ENCODE measurements at places on chromosomes 13 and 19.

DNA sequence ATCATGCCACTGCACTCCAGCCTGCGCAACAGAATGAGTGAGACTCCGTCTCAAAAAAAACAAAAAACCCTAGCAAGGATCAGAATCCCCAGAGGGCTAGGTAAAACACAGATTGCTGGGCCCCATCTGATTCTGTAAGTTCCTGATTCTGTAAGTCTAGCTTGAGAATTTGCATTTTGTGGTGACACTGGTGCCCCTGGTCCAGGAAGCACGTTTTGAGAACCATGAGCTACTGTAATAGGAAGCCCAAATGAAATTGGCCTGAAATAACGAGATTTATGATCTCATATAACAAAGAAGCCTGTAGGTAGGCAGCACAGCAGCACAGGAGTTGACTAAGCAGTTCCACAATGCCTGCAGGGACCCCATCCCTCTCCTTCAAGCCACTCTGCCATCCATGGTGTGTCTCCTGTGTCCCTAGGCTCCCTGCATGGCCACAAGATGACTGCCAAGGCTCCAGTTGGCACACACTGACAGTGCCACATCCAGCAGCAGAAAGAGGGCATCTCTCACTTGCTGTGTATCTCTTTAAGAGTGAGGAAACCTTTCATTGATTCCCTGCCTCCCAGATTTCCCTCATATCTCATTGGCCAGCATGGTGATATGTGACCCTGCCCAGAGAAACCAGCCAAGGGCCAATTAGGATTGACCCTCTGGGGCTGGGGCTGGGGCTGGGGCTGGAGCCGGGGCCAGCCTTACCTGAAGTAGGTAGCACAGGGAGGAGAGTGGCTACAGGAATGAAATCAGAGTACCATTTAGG lies 21.7 kb downstream of the SIPA1L3 start:
- DNase-seq = no peak

- peak; percentile 100 for DNase-seq
Measured at GRCh38 chr19:13846557-13847406, 30.2 kb upstream of the NANOS3 start.

DNA sequence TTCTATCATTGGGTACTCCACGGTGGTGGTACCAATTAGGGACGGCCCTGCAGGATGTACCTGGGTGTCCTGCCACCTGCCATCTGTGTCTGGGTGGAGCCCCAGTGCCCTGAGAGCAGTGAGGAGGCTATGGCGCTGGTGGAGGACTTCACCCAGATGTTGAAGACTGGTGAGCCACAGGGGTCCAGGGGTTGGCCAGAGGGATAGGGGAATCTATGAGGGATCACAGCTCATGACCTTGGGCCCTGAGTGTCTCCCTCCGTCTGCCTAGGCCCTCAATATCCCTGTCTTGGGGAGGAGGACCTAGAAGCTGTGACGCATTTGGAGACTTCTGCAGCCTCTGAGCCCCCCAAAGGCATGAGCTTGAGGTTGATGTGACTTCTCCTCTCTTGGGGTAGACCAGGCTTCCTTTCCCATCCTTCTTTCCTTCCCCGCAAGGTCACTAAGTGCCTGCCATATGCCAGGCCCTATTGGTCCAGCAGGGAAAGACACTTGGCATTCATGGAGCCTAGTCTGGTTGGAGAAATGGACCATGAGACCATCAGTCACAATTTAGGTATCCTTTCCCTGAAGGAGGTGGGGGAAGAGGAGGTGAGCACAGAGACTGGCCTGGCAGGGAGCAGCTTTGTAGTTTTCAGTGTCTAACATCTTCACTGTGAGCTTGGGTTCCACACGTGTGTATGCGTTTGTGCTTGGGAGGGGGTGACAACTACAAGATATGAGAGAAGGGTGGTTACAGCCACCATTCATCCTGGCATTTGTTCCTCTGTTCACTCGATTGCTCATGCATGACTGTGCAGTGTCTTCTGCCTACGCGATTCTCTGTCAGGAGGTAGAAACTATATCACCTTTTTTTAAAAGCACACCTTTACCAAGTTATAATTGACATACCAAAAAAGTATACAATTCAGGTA lies 5.1 kb upstream of the MZF1 start:
- no peak for DNase-seq

GRCh38 chr19:51158474-51159129 lies 16.5 kb downstream of the SIGLEC7 start:
- DNase-seq = peak; percentile 70

DNA sequence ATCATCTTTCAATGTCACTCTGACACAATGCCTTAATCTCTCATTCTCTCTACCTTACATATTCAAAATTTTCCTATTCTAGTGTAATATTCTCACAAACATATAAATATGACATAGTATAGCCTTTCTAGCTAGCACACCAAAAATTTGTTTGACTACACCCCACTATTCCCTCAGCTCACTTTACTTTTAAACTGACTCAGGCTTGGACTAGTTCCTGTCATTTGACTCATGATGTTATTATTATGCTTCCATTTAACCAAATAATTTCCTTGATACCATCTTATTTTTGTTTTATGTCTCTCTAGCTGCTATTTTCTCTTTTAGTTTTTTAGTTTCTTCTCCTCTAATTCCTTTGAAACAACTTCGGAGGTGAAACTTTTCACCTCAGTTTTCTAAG lies 1745.6 kb upstream of the PCDH20 start:
- no peak for DNase-seq
